Left renal cortex interstitium (tissue), 4 donors: ENCODE measurements at places on chromosomes 2 and 18. TPM values are rescaled to one million over a fixed set of nuclear protein-coding genes. Genes with fewer than 3 reads are reported as not detected.

DNA sequence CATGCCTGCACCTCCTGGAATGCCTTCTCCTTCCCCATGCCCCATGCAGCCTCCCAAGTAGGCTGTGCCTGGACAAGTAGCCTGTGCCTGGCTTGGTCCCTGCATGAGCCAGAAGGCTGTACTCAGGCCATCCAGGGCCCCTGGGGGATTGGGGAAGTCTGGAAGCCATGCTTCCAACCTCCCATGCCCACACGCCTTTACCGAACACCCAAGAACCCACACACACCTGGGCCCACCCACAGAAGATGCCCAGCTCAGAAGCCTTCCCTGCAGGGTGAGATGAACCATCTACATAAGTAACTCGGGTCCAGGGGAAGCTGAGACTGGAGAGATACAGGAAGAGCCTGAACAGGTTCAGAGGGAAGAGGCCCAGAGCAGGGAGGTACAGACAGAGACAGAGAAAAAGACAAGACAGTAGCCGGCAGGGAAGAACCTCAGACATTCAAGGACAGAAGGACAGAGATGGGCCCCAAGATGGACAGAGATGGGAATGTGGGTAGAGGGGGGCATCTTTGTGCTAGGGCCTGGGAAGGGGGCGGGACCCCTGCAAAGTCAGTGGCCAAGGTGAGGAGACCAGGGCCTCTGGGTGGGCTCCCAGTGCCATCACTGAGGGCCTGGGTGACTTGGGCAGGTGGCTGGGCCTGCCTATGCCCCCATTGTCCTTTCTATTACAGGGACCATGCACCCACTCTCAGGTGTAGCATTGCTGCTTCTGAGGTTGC, 4.3 kb downstream of the BIN1 start:
- DNase-seq = no peak

DNA sequence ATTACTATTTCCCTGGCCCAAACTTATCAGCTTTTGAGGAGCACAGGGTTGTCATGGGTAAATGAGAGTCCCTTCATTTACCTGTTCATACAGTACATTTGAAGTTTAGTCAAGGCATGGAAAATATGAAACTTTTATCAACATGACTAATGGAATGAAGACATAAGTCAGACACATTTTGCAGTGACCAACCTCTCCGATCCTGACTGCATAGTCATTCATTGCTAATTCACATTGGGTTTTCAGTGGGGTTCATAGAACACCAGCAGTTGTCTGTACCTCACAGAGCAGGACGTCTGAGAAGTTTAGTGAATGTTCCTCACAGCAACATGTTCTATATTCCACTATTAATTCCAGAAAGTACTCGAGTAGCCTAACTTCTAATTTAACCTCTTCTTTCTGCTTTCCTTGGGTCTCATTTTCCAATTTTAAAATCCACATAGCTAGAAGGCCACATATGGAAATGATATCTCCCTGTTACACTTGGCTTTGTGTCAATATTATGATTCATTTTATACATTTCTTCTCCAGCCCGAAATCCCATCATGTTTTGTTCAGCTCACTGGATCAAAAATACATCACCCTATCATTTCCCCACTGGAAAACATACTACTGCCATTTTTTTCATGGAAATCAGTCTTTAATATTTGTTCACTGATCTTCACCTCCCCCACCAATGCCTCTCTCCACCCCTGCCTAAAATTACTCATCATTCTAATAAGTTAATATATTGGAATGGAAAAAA, 65.9 kb downstream of the CDH20 start:
- no peak for DNase-seq

TWIST2 gene
- 4.2 TPM for polyA plus RNA-seq

CMPK2 gene
- polyA plus RNA-seq = 5.1 TPM

COLEC12 gene
- 24.0 TPM for polyA plus RNA-seq

DNA sequence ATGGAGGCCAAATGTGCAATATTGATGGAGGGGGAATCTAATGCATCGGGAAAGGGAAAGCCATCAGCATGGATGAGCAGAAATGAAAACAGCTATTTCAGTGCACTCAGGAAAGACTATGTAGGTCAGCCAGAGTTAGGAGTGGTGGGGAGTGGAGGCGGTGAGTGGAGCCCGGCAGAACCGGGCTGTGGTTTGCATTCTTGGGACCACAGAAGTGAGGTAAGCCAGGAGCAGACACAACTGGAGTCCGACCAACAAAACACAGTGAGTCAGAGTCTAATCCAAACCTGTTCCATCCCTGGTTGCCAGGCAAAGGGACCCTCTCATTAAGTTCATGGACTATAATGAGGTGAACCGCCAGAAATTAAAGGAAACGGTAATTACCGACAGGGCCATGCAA, 61.1 kb upstream of the RAB12 start:
- DNase-seq = no peak
